ENCODE measurements at places on chromosomes 4 and X.

- no peak for DNase-seq
Observed at GRCh38 chr4:145957302-145957701, 18.7 kb upstream of the ZNF827 start.

- no peak for DNase-seq
Observed at GRCh38 chr4:116058129-116058528, 944.7 kb upstream of the NDST4 start.

DNA sequence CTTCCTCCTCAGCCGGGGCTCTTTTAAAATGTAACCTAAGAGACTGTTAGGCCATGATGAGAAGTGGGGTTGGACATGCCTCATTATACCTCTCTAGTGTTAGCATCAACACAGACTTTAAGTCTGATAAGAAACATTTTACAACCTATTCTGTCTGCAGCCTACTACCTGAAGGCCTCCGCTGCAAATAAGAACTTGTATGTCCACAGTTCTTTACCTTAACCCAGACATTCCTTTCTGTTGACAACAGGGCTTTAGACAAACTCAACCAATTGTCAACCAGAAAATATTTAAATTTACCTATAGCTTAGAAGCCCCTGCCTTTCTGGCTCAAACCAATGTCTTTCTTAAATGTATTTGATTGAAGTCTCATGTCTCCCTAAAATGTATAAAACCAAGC is 1418.6 kb downstream of the STIM2 start:
- DNase-seq = no peak

GRCh38 chr4:186688150-186688943 is 35.3 kb downstream of the FAT1 start:
- no peak for DNase-seq

- DNase-seq = no peak
Observed at GRCh38 chrX:110021258-110022022, 18.5 kb downstream of the TMEM164 start.

- DNase-seq = no peak
Observed at GRCh38 chrX:129665916-129666644, 11.3 kb upstream of the APLN start.

GRCh38 chr4:102614801-102615200 is 113.6 kb downstream of the NFKB1 start:
- DNase-seq = peak; percentile 64

DNA sequence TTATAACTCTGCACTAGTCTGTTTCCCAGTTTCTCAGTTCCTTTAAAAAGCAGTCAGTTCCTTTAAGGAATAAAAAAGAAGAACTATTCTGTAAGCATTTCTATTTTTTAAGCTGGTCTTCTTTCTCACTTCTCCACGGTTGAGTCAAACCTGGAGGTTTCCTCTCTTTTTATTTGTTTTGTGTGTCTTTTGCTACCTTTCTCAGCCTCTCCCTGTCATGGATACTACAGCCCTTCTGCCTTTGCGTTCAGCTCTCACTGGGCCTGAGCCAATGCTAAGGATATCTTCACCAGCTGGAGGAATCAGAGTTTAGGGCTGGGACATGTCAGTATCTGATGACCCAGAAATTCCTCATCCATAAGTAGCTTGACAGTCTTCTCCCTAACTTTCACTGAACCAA is 49.7 kb upstream of the PRKX start:
- DNase-seq = no peak

DNA sequence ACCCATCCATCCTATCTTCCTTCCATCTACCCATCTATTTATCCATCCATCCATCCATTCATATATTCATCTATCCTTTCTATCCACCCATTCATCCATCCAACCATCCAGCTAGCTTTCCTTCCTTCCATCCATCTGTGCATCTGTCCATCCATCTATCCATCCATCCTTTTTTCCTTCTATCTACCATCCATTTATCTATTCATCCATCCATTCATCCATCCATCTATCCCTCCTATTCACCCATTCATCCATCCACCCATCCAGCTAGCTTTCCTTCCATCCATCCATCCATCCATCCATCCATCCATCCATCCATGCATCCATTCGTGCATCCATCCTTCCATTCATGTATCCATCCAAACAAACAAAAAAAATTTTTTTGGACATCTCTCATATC is 118.8 kb downstream of the PSAPL1 start:
- DNase-seq = no peak

GRCh38 chr4:161829591-161829990 is 334.2 kb downstream of the FSTL5 start:
- DNase-seq = no peak

DNA sequence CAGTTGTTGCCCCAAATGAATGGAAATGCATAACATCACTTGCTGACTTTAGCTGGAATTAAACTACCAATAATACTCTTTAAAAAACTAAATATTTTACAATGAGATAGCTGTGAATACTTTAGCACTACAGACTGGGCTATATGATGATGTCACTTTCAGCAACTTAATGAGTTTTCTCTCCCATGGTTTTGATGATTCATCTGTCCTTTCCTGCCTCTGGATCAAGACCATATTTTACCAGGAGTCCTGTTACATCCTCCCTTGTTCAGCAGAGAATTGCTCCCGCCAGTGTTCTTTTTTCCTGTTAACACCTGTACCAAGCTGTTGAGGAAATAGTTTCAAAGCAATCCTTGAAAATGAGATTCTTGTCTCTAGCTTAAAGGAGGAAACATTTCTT is 543.0 kb downstream of the SPRY1 start:
- DNase-seq = no peak

GRCh38 chrX:45823536-45823935 is 622.9 kb upstream of the DIPK2B start:
- no peak for DNase-seq

- DNase-seq = no peak
Observed at GRCh38 chr4:1595789-1596325, 88.3 kb downstream of the FAM53A start.

DNA sequence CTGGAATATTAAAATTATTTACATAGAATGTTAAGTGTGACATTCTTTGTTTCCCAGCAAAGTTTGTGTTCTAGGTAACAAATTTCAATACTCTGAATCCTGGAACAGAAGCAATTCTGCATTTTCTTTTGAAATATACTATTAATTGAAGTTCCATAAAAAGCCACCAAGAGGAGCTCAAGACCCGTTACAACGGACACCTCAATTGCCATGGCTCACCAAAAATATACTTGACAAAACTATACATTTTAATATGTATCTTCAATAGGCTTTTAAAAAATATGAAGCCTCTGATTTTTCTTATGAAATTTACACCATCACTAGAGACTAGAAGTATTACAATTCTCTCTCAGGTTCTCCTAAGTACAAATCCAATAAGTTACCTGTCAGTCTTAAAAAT is 111.4 kb downstream of the NYX start:
- peak; percentile 45 for DNase-seq

GRCh38 chr4:17273047-17273446 is 238.8 kb downstream of the QDPR start:
- DNase-seq = no peak

DNA sequence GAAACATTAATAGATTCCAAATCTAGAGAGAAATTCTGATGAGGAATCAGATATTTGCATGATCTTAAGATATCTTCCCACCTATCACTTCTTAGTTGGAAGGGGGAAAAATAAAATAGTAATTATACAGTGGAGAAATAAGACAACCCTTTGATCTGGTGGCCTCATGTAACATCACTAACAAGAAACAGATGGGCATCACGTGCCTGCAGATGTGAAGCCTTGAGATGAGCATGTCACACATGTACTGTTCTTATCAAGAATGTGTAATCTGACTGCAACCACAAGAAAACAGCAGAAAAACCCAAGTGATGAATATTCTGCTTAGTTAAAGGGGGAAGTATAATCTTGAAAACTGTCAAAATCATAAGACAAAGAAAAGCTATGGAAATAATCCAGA is 31.4 kb upstream of the NKX6-1 start:
- no peak for DNase-seq

DNA sequence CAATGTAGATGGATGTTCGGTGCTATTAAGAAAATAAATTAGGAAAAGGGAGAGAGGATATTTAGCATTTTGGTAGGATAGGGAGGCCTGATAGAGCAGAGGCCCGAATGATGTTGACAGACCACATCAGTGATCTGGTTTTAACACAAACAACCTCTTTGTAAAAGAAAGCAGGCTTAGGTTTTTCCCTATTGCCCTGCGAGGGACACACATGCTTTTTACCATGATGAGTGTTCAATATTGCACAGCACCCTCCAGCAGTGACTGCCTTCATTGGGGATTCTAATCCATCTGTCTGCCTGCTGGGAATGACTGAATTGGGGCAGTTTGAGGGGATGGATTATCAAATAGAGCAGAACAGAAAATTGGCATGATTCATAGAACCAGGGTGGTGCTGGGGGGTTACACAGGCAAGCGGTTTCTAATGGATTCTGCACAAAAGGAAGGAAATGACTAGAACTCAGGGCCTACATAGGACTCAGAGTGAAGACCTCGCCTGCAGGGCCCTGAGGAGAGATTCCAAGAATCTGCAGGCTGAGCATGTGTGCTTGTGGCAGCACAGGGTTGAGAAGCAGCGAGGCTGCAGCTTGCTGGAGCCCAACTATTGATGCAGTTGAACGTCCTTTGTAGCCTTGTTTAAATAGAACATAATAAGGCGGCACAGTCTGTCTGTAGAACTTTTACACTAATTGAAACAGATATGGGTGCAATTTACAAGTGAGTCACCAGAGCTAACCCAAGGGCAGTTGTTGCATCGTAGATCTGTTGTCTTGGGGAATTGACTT is 58.0 kb downstream of the RHOH start:
- DNase-seq = no peak

GRCh38 chr4:101411926-101412325 is 64.6 kb upstream of the PPP3CA start:
- DNase-seq = no peak

DNA sequence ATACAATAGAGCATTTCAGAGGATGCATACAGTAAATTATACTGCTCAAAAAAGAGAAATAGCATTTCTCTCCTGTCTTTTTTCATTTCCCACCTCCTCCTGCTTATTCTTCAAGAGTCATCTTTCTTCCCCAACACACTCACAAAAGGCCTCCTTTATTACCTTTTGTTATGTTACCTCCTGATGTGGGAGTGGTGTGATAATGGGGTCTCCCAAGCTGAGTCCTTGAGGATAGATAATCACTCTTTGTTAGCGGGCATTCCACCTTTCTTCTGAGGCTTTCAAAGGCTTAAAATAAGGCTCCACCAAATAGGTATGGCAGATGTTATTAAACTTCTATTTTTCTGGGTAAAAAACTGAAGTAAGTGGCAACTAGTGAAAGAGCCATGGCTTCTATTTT is 159.8 kb downstream of the CPEB2 start:
- DNase-seq = no peak

- peak; percentile 67 for DNase-seq
Observed at GRCh38 chrX:46446727-46447378, 98.4 kb downstream of the ZNF674 start.

DNA sequence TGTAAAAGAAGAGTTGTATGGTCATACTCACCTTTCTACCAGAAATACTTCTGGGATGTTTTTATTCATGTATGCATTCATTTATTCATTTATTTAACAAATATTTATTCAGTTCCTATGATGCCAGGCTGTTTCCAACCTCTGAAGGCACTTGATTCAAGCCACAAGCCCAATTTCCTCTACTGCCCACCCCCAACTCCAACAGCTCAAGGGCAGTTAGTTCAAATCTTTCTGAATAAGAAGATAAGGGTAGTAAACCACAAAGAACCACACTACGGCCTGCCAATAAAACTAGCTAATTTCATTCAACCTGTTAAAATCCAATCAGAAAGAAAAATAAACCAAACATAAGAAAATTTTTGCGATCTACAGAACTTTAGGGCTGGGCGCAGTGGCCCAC is 31.2 kb downstream of the LRBA start:
- DNase-seq = no peak

GRCh38 chr4:106315476-106315967 is 487 bp downstream of the TBCK start:
- peak; percentile 17 for DNase-seq

DNA sequence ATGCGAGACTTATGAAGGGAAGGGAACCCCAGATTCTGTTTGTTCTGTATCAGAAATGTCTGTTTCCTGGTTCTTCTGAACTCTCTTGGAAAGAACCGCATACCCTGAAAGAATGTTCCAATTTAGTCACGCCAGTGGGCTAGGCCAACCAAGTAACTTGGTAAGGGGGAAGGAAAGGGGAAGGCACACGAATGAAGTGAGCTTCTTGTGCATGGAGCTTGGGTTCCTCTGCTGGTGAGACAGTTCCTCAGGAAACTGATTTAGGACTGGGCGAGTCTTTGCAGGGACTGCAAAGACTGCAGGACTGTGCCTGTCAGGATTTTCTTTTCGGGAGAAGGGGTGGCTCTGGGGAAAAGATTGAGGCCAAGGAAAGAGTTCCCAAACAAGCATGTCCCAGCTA is 35.6 kb downstream of the FRMPD3 start:
- DNase-seq = no peak

DNA sequence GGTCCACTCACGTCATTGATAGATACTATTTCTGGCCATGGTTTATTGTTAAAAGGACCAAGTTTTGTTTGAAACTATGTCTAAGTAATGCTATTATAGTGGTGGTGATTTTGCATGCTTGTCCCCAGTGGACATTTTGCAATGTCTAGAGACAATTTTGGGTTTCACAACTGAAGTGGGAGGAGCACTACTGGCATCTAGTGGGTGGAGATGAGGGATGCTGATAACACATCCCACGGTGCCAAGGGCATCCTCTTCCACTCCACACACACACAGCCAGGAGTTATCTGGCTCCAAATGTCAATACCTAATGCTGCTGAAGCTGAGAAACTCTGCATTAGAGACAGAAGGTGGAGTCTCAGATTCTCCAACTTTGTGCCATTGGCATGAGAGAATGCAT is 131.2 kb downstream of the FRMPD4 start:
- no peak for DNase-seq

DNA sequence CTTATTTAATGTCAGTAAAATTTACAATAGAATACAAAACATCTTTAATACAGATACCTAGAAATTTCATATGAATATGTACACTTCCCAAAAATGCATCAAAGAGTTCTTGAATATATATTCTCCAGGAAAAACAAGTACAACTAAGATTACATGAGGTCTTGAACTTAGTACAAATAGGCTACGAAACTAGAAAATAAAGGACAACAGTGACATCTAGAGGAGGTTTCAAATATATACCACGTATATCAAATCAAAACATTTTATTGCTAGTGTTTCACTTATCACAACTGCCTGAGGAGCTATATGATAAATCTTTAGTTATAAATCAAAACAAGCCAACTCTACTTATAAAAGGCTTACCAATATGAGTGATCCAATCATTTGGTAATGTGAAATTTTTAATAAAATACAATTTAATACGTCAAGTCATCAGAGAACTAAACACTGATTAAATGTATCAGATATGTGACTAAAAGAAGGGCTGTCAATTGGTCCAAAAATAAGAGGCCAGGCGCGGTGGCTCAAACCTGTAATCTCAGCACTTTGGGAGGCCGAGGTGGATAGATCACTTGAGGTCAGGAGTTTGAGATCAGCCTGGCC is 36.6 kb downstream of the ANAPC10 start:
- no peak for DNase-seq

GRCh38 chr4:72604324-72604723 is 35.3 kb upstream of the ADAMTS3 start:
- DNase-seq = no peak

GRCh38 chr4:52244848-52245247 is 193.7 kb downstream of the SPATA18 start:
- DNase-seq = no peak
